ENCODE measurements at places on chromosomes 3 and 15. TPM values are rescaled to one million over a fixed set of nuclear protein-coding genes. Genes with fewer than 3 reads are reported as not detected.

GRCh38 chr3:18725668-18726407 lies 300.7 kb upstream of the SATB1 start:
- ATAC-seq: no peak

DNA sequence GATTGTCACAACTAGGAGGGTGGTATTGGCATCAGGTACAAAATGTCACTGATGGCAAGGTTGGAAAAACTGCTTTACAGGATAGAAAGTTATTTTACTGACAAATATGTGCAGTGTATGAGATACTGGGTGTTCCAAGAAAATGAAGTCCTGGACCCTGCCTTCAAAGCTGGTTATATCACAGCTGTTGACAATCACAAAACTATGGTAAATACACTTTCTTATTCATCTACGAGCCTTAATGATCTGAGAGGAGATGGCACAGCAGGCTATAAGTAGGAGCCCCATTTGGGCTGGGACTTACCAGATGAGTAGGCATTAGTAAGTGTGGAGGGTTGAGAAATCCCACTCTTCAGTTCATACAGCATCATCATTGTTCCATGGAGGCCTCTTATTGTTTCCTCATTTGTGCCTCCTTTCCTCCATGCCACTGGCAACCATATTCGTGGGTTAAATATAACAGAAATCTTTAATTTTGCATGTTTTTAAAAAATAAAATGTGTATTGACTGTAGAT lies 66.9 kb downstream of the CMTM8 start:
- ATAC-seq: no peak

The RPUSD3 gene
- 41.2 TPM for total RNA-seq

- ATAC-seq: peak; percentile 73
Observed at GRCh38 chr15:60917461-60918145, 311.5 kb downstream of the RORA start.

DNA sequence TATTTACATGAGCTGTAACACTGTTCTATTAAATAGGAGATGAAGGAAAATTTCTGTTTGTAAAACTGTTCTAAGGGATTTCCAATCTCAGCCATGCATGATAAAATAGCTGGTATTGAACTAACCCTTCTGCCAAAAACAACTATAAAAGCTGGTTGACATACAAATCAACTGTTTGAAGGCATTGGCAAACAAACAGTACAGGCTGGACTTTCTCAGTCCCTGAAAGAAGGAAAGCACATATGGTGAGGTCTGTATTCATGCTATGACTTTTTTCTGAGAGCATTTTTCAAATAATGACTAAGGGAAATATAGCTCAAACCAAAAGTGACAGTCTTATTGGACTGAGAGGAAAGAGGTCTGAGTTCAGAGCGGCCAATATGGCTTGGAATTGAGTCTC lies 117.0 kb upstream of the CCDC54 start:
- no peak for ATAC-seq
